ENCODE measurements at places on chromosomes 2 and 18.

DNA sequence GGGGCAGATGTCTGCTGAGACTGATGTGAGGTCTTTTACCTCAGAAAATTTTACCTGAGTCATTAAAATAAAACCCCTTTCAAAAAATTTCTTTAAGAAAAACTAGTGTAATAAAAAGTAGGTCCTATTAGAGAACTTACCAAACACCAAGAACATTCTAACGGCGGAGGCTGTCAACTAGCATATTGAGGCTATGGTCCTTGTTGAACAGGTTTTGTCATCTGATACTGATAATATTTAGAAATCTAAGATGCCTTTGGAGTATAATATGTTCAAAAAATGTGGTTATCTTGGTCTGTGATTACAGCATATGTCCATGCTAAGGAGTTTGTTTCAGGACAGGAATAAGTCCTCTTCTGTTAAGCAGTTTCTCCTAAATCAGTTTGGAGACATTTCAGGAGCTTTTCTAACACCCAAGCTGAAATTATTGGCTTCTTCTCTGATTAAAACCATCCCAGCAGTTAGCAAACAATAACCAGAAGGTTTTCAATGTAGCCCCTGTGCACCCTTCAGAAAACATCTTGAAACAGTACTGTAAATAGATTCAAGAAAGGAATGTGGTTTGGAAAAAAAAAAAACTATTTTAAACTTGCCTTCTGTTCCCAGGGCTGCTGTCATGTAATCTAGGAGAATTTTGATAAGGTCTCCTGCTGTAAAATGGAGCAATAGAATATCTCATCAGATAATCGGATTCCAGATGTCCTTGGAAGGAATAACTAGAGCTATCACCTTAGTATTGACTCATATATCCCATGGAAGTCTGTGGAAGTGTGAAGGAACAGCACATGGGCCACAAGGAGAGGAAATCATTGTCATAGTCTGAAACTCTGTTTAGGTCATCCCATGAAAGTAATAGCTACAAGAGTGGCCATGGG, 58.7 kb upstream of the B3GNT2 start:
- H3K4me3 ChIP-seq, result no peak overlapping the region
- no peak overlapping the region for H3K27ac ChIP-seq
- H3K36me3 ChIP-seq, result peaks cover 8% of the 10 kb centered on the region
- no peak for DNase-seq

GRCh38 chr2:204278454-204278853, 266.8 kb upstream of the PARD3B start:
- no peak for DNase-seq
- no peak overlapping the region for H3K4me3 ChIP-seq
- no peaks in the 10 kb centered on the region for H3K36me3 ChIP-seq
- no peaks in the 10 kb centered on the region for H3K4me1 ChIP-seq
- no peaks in the 10 kb centered on the region for H3K27me3 ChIP-seq

- DNase-seq, result no peak
- H3K4me3 ChIP-seq, result no peak overlapping the region
- no peaks in the 10 kb centered on the region for H3K36me3 ChIP-seq
- H3K27ac ChIP-seq, result no peak overlapping the region
Measured at GRCh38 chr2:198102856-198103255, 298.5 kb downstream of the PLCL1 start.

GRCh38 chr2:232365621-232366321, 12.8 kb upstream of the ALPP start:
- H3K4me3 ChIP-seq, result no peak overlapping the region
- no peaks in the 10 kb centered on the region for H3K27me3 ChIP-seq
- H3K27ac ChIP-seq, result no peak overlapping the region
- DNase-seq, result no peak

- no peaks in the 10 kb centered on the region for H3K36me3 ChIP-seq
- no peak overlapping the region for H3K27ac ChIP-seq
- H3K4me1 ChIP-seq, result peaks cover 3% of the 10 kb centered on the region
- DNase-seq, result no peak
- peaks cover 11% of the 10 kb centered on the region for H3K27me3 ChIP-seq
Measured at GRCh38 chr2:224038049-224038829, 847 bp downstream of the SERPINE2 start.

DNA sequence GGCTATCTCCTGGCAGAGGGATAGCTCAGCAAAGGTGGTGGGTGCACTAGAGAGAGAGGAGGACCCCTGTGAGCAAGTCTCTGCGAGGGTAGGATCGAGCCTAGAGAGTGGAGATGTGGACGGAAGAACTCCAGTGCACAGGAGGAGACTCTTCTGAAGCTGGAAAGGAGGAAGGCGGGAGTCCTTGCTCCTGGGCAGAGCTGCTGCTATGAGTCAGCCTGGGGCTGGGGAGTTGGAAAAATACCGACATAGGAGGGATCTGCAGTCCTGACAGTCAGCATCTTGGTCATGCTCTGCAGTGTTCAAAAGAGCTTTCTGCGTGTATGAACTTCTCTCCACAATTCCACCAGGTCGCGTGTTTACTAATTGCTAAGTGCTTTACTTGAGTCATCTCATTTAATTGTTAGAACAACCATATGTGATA, 233.8 kb downstream of the LDLRAD4 start:
- peaks cover 15% of the 10 kb centered on the region for H3K4me1 ChIP-seq
- H3K36me3 ChIP-seq, result no peaks in the 10 kb centered on the region
- no peak for DNase-seq
- no peaks in the 10 kb centered on the region for H3K27me3 ChIP-seq

DNA sequence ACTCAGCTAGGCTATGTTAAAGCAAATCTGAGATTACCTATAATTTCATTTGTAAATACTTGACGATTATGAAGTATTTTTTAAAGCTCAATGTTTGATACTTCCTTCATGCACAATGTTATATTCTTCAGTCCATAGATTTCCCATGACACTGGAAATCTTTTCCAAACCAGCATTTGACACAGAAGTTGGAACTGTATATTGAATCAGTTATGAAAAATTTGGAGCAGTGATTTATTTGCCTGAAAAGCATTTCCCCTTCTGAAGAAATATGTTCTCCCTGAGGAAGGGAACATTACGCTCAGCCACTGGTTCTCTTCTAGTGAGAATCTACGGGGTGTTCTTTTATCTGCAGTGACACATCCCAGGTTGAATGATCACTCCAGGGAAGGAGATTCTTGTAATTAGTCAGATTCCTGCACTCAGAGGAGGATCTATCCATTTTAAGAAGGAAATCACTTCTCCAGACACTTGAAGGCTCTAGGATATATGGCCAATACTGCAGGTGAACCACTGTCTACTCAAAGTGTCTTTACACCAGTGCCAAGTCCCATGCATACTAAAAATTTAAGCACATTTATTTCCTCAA, 64.7 kb downstream of the HNRNPLL start:
- no peak overlapping the region for H3K4me3 ChIP-seq
- H3K4me1 ChIP-seq, result peaks cover 7% of the 10 kb centered on the region
- no peak for DNase-seq
- no peaks in the 10 kb centered on the region for H3K36me3 ChIP-seq
- peaks cover 3% of the 10 kb centered on the region for H3K27me3 ChIP-seq
